Left kidney (tissue), 8 donors: ENCODE measurements at places on chromosomes 12 and 14. TPM values are rescaled to one million over a fixed set of nuclear protein-coding genes. Genes with fewer than 3 reads are reported as not detected.

DNA sequence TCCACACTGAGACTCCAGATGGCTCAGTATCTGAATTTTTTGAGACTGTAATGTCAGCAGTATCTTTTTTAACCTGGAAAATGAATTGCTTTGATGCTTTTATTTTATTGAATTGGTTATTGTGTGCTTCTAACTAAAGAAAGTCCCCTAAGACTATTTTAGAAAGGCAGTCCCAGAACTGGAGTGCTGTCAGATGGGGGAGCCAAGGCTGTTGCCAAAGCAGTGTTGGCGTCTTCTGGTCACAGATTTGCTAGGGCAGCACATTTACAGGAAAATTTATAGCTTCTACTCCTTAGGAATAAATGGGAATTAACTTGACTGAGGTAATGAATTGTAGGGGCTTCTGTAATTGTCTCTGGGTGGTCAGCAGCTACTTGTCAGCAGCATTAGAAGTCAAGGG, 157.1 kb upstream of the ARHGAP5 start:
- no peak for DNase-seq

GRCh38 chr14:33465846-33466700, 484.8 kb downstream of the EGLN3 start:
- DNase-seq = no peak

DNA sequence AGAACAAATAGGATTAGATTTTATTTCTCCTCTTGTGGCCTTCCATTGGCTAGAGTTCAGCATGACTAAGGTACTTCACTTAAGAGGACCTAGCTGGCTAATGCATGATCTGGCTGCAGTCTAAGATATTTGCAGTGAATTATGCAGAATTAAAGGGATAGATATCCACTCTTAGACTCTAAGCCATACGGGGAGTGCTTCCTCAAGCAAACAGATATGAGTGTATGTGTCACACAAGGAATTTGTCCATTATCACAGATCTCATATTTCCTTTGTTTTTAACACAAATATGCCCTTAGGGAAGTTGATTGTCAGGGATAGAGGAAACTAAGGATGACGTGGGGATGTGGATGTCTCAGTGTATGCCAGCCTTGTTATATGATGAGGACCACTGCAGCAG, 88.1 kb upstream of the DHRS4 start:
- no peak for DNase-seq

DNA sequence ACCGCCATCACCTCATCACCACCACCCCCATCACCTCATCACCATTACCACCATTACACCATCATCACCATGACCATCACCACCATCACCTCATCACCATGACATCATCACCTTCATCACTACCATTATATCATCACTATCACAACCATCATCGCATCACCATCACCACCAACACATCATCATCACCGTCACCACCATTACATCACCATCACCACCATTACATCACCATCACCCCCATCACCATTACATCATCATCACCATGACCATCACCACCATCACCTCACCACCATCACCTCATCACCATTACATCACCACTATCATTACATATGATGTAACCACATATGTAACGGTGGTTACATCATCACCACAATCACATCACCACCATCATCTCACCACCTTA, 132.3 kb downstream of the RIMBP2 start:
- no peak for DNase-seq

DNA sequence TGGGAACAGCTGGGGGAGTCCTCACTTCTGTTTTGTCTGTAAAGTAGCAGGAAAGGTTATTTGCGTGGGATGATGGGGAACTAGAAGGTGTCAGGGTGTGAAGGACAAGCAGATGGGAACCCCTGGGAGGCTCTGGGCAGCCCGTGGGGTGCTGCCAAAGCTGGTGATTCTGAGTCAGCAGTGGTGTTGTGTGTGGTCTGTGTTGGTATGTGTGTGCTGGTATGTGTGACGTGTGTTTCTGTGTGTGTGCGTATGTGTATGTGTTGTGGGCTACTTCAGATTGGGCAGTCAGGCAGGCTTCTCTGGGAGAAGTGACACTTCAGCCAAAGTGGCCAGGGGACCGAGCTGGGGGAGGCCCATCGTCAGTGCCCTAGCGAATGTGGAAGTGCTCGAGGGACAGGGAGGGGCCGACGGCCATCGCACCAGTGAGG, 15.3 kb upstream of the BDKRB2 start:
- DNase-seq = no peak

DNA sequence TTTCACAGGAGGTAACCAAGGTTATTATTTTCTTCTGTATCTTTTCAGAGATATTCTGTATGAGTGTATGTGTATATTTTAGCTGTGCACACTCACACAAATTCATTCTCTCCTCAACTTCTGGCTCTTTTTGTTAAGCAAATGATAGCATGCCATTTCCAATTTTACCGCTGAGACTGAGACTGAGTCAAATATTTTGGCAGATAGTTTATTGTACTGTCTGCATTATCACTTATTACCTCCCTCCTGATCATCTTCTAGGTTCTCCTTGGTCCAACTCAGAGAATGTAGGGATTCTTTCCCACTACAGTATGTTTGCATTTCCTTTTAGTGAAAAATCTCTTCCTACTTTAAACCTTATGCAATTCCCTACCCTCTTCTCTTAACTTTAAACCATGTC, 33.3 kb downstream of the DACT1 start:
- no peak for DNase-seq

POC1B gene
- polyA plus RNA-seq = 24.8 TPM

DNA sequence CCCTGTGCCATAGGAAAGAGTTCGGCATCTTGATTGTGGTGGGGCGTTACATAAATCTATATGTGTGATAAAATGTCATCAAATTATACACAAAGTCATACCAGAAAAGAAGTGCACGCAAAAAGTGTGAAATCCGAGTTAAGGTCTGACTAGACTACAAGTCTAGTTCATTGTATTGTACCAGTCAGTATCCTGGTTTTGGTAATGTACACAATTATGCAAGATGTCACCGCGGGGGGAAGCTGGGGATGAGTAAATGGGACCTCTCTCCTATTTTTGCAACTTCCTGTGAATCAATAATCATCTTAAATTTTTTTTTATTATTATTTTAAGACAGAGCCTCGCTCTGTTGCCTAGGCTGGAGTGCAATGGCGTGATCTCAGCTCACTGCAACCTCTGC, 43.2 kb upstream of the BCL11B start:
- DNase-seq = no peak

- no peak for DNase-seq
These were observed 12.6 kb downstream of the KCNK10 start for GRCh38 chr14:88310449-88310848.

DNA sequence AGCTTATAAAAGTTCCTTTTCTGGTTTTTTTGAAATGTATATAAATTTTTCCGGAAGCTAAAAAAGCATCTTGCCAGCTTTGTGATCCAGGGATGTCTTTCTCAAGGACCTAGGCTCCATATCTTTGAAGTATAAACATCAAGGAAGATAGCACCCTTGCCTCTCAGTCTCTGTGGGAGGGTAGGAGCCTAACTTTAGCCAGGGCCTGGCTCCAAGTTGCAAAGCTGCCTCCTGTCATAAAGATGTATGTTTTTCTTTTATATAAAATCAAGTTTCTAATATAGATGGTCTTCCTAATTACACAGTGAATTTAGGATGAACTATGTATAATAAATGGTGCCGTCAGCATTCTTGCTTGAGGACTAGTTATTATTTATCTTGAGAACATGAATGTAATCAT, 612.6 kb upstream of the USP15 start:
- no peak for DNase-seq

DNA sequence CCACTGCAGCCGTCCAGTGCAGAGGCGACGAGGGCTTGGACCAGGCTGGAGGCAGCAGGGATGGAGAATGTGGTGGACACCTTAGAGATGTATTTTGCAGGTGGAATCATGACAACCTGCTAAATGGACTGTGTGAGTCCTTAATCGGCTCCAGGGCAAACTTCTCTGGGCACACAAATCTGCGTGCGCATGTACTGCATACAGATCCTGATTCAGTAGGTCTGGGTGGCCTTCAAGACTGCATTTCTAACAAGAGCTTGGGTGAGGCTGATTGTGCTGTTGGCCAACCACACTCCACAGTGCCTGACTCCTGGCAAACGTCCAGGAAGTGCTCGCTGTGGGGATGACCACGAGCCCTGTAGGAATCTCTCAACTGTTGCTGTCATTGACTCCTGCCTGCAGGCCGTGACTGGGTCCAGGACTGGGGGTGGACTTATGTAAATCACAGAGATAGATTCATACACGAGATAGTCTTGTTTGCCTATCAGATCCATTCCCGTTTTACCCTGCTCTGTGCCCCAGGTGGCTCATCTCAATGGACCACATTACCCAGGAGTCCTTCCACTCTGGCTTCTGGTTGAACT, 27.2 kb downstream of the JDP2 start:
- DNase-seq = no peak

SMCO2 gene
- polyA plus RNA-seq = 0.60 TPM
